ENCODE measurements at places on chromosomes 5 and 9.
A peak's percentile ranks its signal among the peaks of the same experiment; 100 is the strongest.

DNA sequence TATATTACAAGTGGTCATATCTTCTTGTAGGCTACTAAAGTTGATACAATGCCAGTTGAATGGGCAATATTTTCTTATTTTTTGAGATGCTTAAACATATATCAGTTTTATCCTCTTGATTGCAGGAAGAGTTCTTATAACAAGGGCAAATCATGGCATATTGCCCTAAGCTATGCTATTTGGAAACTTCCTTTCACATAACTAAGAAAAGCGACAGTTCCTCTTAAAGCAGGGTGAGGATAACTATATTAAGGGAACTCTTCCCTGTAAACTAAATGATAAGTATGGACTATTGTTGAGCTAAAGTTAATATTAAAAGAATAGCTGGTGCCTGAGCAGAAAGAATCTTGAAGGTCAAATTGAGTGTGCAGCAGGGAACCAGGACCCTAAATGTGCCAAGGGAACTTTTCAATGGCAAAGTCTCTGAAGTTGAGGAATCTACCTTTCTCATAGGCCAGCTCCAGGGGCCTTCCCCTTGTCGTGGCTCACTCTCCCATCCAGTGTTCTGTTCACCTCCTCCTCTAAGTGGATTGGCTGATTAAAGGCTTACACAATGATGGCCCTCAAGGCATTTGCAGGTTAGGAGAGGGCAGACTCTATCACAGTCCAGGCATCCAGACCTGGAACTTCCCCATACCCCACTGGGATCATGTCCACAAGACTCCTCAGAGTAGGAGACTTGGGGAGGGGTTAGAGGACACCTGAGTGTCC lies 26.8 kb downstream of the FYB1 start:
- DNase-seq: no peak

DNA sequence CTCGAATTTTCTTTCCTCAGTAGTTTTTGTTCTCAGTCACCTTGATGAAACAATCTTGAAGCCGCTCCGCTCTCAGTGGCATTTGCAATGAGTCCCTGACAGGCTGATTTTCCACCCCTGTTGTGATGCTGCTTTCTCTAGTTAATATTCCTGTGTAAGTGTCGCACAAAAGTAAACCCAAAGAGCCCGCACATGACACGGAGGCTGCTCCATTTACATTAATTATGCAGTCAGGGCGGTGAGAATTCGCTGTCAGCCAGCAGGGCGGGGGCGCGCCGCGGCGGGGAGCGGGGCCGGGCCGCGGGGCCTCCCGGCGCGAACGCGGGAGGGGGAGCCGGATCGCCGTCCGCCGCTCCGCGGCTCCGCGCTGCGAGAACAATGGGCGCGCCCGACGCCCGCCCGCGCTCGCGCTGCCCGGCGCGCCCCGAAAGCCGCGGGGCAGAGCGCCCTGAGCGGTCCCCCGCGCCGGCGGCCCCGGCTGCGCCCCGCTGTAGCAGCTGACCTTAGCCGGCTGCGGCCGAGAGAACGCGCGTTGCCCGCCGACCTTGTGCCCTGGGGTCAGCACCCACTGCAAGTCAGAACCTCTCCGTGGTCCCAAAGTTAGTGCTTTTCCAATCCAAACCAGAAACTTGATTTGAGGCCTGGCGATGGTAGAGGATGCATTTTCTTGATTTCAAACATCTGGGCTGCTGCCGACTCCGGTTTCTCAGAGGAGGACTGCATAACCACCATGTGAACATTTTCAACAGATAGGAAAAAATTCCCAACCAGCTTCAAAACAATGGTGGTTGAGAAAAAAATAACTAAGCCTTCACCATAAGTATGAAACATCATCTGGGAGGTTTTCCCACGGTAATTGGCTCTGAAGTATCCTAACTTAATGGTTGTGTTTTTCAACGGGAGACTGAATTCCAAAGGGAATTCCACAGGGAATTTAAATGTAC lies 142.6 kb downstream of the PBX3 start:
- DNase-seq: no peak

GRCh38 chr5:76766746-76767145 lies 50.8 kb downstream of the F2R start:
- no peak for DNase-seq

GRCh38 chr9:135340143-135340655 lies 139.4 kb upstream of the PPP1R26 start:
- DNase-seq: no peak

DNA sequence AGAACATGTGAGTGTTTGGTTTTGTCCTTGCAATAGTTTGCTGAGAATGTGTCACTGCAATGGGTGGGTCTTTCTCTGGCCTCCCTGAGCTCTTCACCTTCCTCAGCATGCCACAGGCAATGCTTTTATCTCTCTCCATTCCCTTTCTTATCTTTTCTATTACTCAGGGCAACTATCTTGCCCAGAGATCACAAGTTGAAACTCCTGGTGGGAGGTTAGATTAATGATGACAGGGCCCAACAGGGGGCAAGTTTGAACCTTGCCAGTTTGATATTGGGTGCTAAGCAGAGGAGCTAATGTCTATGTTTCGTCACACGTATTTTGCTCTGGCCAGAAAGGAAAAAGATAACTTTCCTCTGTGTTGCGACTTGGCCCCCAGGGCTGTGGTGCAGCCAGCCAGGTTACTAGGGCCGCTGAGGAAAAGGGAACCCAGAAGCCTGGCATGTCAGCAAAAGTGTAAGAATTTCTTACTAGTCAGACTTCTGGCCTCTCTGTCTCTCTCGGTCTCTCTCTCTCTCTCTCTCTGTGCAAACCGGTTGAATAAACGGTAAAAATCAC lies 299.3 kb upstream of the POU5F2 start:
- DNase-seq: no peak

GRCh38 chr5:7493081-7493480 lies 97.1 kb downstream of the ADCY2 start:
- no peak for DNase-seq

DNA sequence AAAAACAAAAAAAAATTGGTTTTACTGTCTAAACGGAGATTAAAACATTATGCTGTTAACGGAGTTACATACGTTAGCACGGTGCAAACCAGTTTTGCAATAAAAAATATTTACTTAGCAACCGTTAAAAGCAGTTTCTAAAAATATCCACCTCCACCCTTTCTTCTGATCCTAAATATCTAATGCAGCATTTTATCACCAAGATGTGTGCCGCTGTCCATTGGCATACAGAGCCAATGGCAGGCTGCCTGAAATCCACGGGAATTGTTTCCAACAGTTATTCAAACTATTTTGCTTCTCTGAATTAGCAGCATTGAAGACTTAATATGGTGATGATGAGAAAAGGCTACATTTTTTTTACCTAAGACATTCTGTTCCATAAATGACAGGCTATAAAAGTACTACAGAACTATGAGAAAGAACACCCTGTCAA lies 61.6 kb downstream of the CSNK1A1 start:
- DNase-seq: no peak

GRCh38 chr5:137747848-137748247 lies 6.3 kb downstream of the HNRNPA0 start:
- no peak for DNase-seq

- no peak for DNase-seq
Measured at GRCh38 chr5:72501488-72501887, 5.7 kb downstream of the ZNF366 start.

- DNase-seq: no peak
Measured at GRCh38 chr9:97697837-97698236, 697 bp upstream of the XPA start.

DNA sequence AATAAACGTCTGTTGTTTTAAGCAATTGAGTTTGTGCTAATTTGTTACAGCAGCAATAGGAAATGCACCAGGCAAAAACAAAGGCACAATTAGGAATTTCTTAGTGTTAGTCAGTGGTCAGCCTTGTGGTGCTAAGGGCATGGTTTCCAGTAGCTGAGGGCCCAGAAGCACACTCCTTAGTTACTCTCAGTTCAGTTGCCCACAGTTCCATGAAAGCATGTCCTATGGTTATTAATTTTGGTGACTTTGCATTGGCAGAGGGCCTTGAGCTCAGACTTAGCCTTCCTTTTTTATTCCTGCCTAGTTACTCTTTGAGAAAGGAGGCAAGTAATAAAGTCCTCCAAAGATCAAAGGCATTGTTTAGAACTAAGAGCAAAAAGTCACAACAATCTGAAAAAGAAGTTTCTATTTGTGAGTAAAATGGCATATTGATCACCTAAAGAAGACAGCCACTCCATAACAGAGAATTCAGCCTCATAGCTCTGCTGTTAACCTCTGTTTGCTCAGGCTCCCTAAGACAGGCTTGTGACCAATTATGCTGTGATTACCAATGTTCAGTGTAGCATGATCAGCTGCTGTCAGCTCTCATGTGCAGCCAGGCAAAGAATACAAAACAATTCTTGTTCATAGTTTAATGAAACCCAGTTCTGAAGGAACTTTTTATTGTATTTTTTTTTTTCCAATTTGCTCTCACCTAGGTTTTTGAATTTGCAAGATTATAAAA lies 57.0 kb upstream of the MROH2B start:
- peak; percentile 42 for DNase-seq

- DNase-seq: no peak
Measured at GRCh38 chr5:39501397-39501796, 76.6 kb upstream of the DAB2 start.

DNA sequence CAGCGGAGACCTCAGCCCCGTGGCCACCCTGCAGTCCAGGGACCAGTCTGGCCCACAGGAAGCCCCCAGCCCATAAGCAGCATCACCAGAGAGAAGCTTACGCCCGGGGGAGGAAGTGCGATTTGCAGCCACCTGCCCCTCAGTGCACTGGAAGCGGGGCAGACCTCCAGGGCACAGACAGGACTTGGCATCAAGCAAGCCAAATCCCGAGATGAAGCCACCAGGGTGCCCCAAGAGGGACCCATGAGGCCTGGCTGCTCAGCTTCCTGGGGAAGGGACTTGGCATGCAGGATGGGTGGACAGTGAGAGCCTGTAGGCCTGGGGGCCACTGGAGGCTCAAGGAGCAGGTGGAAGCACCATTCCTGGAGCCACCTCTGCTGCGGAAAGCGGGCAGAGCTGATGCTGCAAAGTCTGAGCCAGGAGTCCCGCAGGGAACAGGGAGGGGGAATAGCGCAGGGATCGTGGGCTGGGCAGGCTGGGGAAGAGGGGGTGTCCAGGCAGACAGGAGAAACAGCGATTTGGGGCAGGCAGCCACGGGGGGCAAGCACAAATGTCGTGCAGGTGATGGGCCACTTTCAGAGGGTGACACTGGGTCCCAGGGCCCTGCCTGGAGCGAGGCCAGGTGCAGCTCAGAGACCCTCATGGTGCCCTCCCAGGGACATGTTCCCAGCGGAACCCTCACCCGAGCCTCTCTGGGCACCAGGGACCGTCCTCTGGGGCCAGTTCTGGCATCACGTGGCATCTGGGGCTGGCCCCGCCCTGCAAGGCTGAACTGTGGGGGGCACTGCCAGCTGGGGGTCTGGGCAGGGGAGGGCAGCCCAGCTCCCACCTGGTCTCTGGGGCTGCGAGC lies 3.2 kb downstream of the LRRC26 start:
- no peak for DNase-seq
